ENCODE measurements at places on chromosomes 11 and 22.
A peak's percentile ranks its signal among the peaks of the same experiment; 100 is the strongest.

DNA sequence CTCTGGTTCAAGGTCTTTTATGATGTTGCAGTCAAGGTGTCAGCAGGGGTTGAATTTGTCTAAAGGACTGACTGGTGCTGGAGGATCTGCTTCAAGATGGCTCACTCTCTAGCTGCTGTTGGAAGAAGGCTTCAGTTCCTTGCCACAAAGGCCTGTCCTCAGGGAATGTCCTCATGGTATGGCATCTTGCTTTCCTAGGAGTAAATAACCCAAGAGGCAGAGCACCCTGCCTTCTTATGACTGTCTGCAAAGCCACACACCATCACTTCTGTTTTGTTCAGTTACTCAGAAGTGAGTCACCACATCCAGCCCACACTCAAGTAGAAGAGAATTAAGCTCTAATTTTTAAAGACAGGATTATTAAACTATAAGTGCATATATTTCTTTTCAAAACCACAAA lies 45.2 kb downstream of the PLAAT5 start:
- no peak for DNase-seq

GRCh38 chr22:48644108-48644507 lies 1183.6 kb downstream of the BRD1 start:
- DNase-seq: no peak

DNA sequence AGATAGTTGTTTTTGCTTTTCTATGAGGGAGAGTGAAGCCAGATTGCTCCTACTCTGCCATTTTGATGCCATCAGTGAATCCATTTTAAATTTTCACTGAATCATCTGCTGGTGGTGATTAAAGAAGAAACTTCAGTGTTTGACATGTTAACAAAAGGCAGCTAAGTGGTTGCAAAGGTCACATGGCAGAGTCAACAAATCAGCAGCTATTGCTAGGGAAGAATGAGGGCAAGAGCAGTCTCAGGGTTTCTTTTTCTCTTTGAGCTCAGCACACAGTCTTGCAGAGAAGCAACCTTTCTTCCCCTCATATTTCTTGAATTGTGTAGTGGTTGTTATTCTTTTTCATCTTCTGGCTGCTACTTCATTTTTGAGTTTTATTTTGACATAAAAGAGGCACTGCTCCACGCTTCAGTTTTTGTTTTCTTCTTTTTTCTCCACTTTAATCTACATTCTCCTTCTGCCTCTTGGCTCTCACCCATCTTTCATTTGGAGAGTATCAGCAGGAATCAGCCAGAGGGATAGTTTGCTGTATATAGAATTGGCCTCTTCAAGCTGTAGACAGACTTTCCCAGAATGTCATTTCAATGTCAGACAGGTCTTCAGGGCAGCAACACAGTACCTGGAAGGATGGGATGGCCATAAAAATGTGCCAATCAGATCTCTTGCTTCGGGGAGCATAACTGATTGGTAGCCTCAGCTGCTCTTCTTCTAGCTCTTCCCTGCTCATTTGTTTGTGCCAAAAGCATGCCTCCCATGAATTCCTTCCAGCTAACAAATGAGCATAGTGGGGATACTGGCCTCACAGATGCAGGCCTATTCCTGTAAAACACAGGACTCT lies 153.9 kb downstream of the TRPC6 start:
- DNase-seq: no peak

DNA sequence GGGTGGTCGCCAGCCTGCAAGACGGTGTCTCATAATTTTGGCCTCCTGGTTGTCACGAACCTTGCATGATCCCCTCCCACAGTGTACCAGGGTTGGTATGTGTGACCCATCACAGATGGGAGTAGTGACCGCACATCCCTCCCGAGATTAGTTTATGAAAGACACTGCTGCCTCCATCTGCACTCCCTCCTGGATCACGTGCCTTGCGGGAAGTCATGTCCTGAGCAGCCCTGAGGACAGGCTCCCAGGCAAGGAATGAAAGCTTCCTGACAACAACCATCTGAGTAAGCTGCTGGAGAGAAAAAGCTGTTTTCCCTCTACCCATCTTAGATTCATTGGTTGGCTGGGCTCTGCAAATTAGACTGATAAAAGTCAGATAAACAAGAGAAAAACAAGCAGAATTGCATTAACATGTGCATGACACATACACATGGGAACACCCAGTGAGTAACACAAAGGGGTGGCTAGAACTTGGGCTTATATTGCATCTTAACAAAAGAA lies 14.4 kb upstream of the PAMR1 start:
- no peak for DNase-seq

DNA sequence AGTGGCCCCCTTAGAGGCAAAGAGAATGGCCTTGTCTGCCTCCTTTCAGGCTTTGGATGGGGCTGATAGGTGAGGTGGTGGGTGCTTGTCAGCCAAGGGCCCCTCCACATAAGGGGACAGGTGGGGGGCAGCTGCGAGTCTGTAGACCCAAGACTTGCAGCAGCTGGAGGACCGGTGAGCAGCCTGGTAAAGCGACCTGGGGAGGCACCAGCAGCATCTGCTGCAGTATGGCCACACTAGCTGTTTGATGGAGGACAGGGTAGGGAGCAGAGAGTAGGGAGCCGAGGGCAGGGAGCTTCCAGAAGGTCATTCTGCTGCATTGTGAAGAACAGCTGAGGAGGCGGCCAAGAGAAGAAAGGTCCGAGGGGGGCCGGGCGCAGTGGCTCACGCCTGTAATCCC lies 16.8 kb upstream of the MRTFA start:
- no peak for DNase-seq

- DNase-seq: no peak
These were observed 277.4 kb downstream of the FAM76B start for GRCh38 chr11:95512177-95512576.

GRCh38 chr11:56808326-56808725 lies 59.8 kb upstream of the OR9G4 start:
- DNase-seq: no peak

- DNase-seq: no peak
These were observed 21.6 kb upstream of the ADORA2A start for GRCh38 chr22:24405631-24406321.

- no peak for DNase-seq
These were observed 166.6 kb downstream of the MIAT start for GRCh38 chr22:26823966-26824365.

- no peak for DNase-seq
These were observed 13.0 kb downstream of the RTN4RL2 start for GRCh38 chr11:57473285-57473841.

- DNase-seq: no peak
These were observed 43.2 kb upstream of the BLID start for GRCh38 chr11:122159173-122159721.

- DNase-seq: no peak
These were observed 57.5 kb upstream of the ARFGAP3 start for GRCh38 chr22:42914511-42915076.

GRCh38 chr11:87972133-87972532 lies 203.1 kb downstream of the RAB38 start:
- DNase-seq: no peak

DNA sequence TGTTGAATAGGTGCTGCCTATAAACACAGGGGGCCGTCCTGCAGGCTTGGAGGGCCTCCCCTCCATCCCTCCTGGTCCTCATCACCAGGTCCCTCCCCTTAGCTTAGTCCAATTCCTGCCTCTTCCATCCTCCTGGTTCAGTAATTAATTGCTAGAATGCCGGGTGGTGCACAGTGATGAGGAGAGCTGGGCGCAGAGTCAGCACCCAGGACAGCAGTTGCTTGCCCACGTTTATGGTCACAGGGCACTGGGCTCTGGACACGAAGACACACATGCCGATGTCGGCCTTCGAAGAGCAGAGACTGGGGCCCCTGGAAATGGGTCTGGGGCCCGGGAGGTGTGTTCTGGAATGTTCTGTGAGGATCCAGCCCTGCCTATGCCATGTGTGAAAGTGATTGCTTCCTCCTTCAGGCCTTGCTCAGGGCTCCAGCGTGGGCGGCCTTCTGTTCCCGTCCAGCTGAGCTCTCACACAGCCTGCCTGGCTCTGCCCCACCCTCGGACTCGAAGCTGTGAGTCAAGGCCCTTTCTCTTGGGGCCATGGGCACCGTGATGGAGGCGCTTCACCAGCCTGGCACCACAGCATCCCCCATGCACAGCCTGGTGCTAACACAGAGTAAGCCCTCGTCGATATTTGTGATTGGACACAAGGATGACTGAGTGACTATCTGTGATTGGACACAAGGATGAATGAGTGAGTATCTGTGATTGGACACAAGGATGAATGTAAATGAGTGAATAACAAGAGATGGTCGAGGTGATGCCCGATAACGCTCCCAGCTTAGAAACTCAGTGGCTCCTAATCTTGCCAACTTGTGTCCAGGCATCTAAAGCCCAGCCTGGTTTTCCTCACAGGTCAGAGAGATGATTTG lies 884.7 kb downstream of the BRD1 start:
- no peak for DNase-seq

DNA sequence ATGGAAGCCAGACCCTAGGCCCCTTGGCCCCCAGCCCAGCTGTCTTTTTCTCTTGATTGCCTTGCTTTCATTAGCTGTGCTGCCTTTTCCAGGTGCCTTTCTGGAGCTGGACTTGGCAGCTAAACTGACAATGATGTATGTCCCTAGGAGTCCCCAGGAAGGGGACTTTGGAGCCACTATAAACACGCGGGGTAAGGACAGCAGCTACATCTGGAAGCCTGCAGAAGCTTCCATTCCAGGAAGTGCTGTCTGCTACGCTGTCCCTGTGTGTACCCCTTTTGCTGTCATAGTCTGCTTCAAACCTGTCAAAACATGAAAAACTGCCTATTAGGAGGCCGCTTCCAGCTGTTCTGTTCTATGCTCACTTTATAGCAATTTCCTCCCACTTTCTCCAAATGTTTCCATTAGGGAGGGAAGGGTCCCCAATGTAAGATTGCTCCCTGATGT lies 153.3 kb upstream of the RAG2 start:
- DNase-seq: no peak

DNA sequence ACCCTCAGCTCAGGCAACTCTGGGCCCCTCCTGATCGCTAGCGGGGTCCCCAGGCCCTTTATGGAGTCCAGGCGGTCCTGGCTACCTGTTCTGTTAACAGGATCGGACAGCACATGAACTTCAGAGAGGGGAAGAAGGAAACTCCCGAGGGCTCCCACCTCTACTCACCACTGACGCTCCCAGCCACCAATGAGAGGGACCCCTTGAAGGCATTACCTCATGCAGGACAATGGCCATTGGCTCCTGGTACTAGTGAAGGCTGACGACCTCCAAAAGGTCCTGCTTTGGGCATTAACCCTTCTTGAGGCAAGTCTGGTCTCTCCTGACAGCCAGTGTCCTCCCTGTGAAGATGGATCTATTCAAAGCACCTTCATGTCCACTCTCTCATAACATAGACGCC lies 71.5 kb upstream of the LMO1 start:
- DNase-seq: no peak

GRCh38 chr11:82872377-82873150 lies 27.7 kb downstream of the PRCP start:
- DNase-seq: no peak

- DNase-seq: no peak
These were observed 4.8 kb downstream of the RPS3 start for GRCh38 chr11:75403983-75404658.

DNA sequence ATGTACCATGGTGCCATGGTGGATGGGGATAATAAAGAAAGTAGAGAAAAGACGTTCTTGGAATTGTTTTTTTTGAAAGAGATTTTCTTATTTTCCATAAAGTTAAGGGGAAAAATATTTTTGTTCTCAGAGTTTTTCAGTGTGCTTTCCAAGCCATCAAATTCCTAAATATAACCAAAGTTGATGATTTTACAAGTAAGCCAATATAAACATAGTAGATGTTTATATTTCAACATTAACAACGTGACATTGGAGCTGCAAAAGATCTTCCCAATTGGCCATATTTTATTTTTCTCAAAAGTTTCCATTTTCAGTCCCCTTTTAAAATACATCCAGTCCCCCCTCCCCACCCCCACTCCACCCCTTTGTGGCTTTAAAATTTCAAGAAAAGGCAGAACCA lies 80.9 kb upstream of the PICALM start:
- DNase-seq: no peak

DNA sequence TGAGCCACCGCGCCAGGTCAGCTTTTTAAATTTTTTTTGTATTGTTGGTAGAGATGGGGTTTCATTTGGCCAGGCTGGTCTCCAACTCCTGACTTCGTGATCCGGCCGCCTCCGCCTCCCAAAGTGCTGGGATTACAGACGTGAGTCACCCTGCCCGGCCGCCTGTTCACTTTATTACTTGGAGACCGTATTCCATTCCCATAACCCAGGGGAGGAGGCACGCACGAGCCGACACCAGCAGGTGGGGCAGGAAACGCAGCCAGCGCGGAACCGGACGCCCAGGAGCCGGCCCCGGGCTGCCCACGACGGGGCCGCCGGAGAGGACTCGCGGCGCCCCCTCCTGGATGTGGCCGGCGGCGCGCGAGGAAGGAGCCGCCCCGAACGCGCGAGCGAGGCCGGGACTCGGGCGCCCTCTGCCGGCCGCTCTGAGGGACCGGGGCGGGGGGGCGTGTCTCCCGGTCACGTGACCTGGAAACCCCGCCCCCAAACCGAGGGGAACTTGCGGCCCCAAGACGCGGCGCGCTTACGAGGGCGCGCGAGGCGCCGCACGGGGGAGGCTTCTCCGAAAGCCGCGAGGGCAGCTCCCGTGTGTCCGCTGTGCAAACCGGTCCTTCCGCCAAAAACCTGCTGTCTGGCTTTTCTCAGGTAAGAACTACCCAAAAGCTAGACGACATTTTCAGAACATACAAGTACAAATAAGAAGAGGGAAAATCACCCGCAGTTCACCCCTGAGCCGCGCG lies 11.6 kb upstream of the RNH1 start:
- peak; percentile 67 for DNase-seq

DNA sequence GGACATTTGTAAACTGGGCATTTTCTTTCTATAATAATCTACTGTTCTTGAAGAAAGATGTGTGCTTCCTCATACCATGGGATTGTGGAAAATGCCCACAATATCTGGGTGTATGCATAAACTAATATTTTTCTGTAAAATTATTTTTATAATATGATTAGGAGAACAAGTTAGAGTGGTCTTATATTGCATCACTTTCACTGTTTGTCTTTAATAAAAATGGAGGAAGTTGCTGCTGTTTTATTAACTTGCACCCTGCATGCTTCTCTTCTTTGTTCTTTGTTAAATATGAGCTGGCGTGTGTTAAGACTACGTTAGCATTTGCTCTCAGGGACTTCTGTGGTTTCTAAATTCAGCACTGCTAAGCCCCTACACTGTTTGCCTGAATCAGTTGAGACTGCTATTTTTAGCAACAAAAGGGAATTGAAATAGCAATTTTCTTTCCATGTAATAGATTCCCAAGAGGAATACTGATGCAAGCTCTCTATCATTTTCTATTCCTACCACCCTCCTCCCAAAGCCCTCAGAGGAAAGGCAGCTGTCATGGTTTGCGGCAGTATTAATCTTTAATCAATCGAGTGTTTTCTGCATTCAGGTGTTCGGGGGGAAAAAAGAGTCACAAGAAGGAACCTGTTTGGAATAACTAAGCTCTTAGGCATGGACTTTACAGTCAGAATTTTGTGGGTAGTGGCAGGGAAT lies 56.1 kb downstream of the HSD17B12 start:
- no peak for DNase-seq

DNA sequence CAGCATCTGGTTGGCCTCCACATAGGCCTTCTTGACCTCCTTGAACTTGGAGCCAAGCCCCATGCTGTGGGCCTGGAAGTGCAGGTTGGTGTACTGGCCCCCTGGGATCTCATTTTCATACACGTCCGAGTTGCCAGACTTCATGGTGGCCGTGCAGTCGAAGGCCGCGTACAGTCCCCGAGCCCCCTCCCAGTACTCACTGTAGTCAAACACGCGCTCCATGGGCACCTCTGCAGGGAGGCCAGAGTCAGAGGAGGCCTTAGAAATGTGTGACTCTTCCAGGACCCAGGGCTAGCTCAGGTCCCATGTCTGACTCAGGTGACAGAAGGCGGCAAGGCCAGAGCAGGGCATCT lies 6.7 kb upstream of the LRFN4 start:
- no peak for DNase-seq

All from stimulated activated CD8-positive, alpha-beta memory T cell treated with anti-CD3 and anti-CD28 coated beads, Interleukin-4, amount 100 ng/mL, for 4 hours (primary cell).